Calu3 (cell line): ENCODE measurements at places on chromosomes 1 and 21. TPM values are rescaled to one million over a fixed set of nuclear protein-coding genes. Genes with fewer than 3 reads are reported as not detected.
A peak's percentile ranks its signal among the peaks of the same experiment; 100 is the strongest.

DNA sequence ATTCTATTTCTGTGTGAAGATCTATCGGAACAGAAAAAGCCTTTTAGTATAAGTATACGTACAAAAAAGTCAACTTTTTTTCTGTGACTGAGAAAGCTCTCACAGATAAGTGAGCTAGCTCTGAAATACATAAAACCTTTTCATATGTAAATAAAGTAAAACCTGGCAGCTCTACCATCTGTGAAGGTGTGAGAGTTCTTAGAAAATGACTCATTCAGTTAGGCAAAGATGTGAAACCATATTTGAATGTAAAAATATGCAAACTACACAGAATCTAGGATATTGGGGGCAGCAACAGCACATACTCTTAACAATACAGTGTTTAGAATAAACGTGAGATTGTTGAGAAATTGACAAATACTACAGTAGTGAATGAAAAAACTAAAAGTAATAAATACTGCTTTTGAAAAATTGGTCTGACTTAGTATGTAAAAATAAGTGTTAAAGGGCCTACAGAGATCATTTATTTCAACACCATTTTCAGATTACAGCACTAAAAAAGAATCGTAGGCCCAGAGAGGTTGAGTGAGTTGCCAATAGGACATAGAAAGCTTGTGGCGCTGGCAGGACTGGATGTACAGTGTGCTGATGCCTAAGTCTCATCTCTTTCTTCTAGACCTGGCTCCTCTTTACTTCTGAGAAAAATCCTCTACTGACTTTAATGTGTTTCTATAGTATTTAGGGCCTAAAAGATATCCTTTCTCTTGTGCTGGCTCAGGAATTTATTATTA is 19.8 kb downstream of the ATP6V1G3 start:
- H3K27me3 ChIP-seq: no peaks in the 10 kb centered on the region
- H3K4me1 ChIP-seq: peaks cover 18% of the 10 kb centered on the region
- H3K27ac ChIP-seq: no peak overlapping the region
- H3K4me3 ChIP-seq: no peak overlapping the region
- DNase-seq: no peak

- no peak overlapping the region for H3K4me3 ChIP-seq
- no peak overlapping the region for H3K27ac ChIP-seq
- peaks cover 35% of the 10 kb centered on the region for H3K27me3 ChIP-seq
- no peaks in the 10 kb centered on the region for H3K36me3 ChIP-seq
- H3K4me1 ChIP-seq: no peaks in the 10 kb centered on the region
These were observed 12.1 kb upstream of the LRP8 start for GRCh38 chr1:53339736-53340635.

- no peaks in the 10 kb centered on the region for H3K36me3 ChIP-seq
- no peak for DNase-seq
- H3K27ac ChIP-seq: no peak overlapping the region
- H3K27me3 ChIP-seq: no peaks in the 10 kb centered on the region
- H3K4me1 ChIP-seq: peaks cover 55% of the 10 kb centered on the region
These were observed 91.8 kb upstream of the BCL10 start for GRCh38 chr1:85368073-85368770.

The OR1C1 gene
- not detected in 2 replicates for total RNA-seq

The LCE1C gene
- total RNA-seq: not detected in 2 replicates

DNA sequence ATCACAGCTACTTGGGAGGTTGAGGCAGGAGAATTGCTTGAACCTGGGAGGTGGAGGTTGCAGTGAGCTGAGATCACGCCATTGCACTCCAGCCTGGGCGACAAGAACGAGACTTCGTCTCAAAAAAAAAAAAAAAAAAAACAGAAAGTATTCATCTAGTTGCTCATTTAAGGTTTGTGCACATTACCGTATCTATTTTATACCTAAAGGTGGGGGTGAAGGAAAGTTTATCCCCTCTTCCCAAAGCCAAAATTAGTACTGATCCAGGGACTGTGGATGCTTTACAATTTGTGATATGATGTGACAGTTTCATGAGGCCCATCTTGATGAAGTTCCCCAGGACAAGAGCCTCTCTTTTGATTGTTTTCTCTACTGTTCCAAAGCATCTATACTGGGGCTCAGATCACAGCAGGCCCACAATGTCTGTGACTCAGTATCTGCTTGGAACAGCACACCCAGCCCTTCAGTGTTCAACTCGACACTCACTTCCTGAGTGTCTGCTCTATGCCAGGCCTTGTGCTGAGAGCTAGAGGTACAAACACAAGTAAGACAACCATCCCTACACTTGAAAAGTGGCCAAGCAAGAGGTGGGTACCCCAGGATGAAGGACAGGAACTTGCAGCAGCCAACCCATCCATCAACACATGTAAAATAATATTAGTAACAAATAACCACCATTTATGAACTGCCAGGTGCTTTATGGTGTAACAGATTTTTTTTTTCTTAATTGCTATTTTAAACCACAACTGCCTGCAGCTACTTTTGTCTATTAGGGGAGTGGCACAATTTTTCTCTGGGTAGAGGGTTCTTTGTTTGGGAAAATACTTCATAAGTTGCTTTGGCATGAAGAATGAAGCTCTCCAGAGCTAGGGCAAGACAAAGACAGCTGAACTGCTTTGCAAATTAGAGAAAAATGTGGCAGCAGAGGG is 29.0 kb upstream of the KHDRBS1 start:
- H3K36me3 ChIP-seq: no peaks in the 10 kb centered on the region
- peaks cover 4% of the 10 kb centered on the region for H3K27me3 ChIP-seq
- no peak overlapping the region for H3K4me3 ChIP-seq
- no peaks in the 10 kb centered on the region for H3K4me1 ChIP-seq

The SPRR2F gene
- not detected in 2 replicates for total RNA-seq

DNA sequence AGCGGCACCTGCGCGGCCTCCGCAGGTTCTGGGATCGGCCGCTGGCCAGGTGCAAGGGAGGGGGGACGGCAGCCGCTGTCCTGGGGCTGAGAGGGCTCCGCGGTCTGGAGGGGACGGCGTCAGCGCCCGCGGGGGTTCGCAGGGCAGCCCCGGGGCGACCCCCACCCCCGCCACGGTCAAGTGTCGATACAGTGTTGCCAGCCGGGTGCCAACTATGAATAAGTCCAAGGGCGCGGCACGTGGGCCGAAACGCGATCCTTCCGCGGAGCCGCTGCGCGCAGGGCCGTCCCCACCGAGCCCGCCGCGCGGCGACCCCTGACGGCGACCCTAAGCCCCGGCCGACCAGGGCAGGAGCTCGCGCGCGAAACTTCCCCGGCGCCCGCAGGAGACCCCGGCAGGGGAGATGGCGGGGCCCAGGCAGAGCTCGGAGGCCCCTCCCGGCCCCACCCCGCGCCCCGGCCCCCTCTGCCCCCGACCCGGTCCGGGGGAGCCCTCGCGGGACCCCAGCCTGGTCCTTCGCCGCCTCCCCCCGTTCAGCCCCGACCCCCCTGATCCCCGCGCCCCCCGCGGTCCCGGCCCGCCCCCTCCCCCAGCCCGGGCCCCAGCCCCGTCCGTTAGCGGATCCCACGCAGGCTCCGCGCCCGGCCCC is 586 bp upstream of the AGPAT3 start:
- peaks cover 23% of the 10 kb centered on the region for H3K36me3 ChIP-seq
- no peak overlapping the region for H3K27ac ChIP-seq
- peak overlapping the region; percentile 62 for H3K4me3 ChIP-seq
- H3K27me3 ChIP-seq: no peaks in the 10 kb centered on the region
- H3K4me1 ChIP-seq: peaks cover 27% of the 10 kb centered on the region
- peak; percentile 68 for DNase-seq

The NUDT17 gene
- 2.8 and 4.0 TPM in 2 replicates for total RNA-seq

The TACSTD2 gene
- total RNA-seq: 293 TPM in 2 replicates

DNA sequence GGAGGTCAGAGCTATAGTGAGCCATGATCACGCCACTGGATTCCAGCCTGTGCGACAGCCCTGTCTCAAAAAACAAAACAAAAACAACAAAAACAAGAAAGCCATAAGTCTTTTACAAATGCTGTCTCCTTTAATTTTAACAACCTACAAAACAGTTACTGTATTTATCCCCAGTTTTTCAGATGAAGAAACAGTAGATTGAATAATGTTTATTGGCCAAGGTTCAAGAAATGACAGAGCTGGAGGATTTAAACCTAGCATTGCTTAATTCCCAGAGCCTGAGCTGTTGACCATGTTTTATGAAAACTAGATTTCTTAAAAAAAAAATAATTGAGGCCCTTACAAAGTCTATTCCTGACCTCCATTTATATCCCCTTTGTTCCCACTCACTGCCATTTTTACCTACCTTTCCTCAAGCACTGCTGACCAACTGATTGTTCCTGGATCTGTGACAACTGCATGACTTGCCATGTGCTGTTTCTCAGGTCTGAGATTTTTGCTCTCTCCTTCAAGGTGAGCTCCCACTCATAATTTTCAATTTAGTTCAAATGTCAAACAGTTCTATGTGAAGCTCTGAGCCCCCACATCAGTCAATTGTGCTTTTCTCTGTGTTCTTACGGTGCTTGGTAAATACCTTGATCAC is 140.8 kb downstream of the CHRM3 start:
- DNase-seq: no peak
- H3K27ac ChIP-seq: no peak overlapping the region
- H3K4me1 ChIP-seq: no peaks in the 10 kb centered on the region
- no peak overlapping the region for H3K4me3 ChIP-seq
- no peaks in the 10 kb centered on the region for H3K27me3 ChIP-seq

DNA sequence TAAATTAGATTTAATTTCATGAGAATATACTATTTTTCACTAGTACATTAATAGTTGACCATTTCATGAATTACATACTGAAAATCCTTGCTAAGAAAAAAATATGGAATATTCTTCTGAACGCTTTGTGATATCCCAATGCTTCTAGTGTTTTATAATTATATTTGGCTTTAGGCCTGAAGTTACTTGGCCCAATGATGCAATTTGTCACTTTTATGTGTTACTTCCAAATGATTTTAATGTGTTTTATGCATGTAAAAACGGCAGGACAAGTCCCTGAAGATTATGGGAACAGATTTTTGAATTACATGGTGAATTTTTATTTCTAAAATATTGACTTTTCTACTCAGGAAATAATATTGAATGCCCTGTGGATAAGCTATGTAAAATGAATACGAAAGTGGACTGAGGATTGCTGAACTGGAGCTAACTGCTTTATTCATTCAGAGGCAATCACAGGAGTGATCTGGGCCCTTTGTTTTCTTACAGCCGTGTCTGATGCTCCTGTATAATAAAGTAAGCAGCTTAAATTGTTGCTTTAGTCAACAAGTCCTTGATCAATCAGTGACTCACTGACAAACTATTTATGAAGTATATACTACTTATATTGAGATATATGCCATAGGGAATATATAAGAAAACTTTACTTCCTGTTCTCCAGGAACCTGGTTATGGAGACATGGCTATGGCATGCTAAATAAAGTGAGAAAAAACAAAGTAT is 543.0 kb upstream of the RGS18 start:
- H3K27ac ChIP-seq: no peak overlapping the region
- DNase-seq: no peak
- H3K4me3 ChIP-seq: no peak overlapping the region
- no peaks in the 10 kb centered on the region for H3K27me3 ChIP-seq
- no peaks in the 10 kb centered on the region for H3K4me1 ChIP-seq

DNA sequence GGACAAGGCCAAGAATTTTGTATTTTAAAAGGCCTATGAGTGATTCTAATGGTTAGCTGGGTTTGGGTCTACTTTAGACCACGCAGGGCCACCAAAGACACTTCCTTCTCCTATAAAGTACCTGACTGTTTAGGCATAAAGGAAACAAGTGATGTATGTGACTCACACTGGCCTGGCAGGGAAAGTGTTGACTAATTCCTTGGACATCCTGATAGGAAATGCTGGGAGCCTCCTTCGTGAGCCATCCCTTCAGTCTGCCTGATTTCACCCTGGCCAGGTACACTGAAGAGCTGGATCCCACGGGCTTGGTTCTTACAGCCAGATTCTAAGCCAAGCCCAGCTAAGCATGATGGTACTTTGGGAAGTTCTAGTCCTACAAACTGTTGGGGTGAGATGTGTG is 100.5 kb upstream of the HMGB4 start:
- no peak overlapping the region for H3K4me3 ChIP-seq
- no peaks in the 10 kb centered on the region for H3K4me1 ChIP-seq
- no peak for DNase-seq

- DNase-seq: no peak
- H3K36me3 ChIP-seq: peaks cover 23% of the 10 kb centered on the region
- no peak overlapping the region for H3K27ac ChIP-seq
These were observed 14.8 kb downstream of the LSS start for GRCh38 chr21:46213620-46214286.

DNA sequence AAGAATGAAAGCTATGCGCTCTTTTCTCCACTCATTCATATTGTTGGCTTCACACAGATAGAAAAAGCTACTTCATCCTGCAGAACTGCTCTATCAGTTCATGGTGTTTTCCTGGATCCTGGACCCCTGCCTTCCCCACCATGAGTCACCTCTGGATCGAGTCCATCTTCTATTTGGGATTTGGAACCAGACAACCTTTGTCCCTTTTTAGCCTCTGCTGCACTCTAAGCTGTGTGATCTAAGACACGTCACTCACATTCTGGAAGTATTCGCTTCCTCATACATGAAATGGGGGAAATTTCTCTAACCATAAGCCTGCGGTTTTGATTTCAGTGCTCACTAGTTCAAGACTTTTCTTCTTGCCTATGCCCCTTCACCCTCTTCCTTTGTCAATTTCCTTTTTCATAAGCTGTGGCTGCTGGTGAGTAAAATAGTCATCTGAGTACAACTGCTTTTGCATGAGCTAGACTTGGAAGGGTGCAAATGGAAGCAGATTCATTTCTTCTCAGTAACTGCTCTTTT is 14.1 kb upstream of the DEGS1 start:
- peaks cover 22% of the 10 kb centered on the region for H3K4me1 ChIP-seq
- H3K27me3 ChIP-seq: no peaks in the 10 kb centered on the region
- no peak overlapping the region for H3K4me3 ChIP-seq
- peak overlapping the region; percentile 65 for H3K27ac ChIP-seq
- DNase-seq: peak; percentile 38

The BECN2 gene
- not detected in 2 replicates for total RNA-seq

The SMIM11 gene
- total RNA-seq: 1.5 and 12.9 TPM in 2 replicates

The CLCA4 gene
- not detected in 2 replicates for total RNA-seq

The SOD1 gene
- 223 and 227 TPM in 2 replicates for total RNA-seq

The PGLYRP4 gene
- total RNA-seq: 0.38 TPM in 1 of 2 replicates, not detected in the other

The KIAA0040 gene
- 24.3 and 33.4 TPM in 2 replicates for total RNA-seq

DNA sequence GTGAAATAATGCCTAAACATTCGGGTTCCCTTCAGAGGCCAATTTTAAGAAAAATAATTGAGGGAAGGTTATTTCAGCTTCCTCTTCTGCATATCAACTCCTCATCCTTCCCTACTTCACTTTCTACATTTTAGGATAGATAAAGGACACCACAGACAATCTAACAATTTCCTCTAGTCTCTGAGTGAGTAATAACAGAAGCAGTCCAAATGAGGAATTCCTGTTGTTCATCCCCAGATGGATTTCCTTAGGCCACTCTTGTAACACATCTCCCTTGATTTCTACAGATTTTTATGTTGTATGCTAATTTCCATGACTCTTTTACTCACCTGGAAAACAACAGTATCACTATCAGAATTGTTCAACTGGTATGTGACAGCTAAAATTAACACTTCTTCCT is 87.7 kb upstream of the LYPLAL1 start:
- peaks cover 28% of the 10 kb centered on the region for H3K4me1 ChIP-seq
- DNase-seq: no peak
- H3K27me3 ChIP-seq: no peaks in the 10 kb centered on the region
